D721Med (cell line): ENCODE measurements at places on chromosomes 3 and 15.

DNA sequence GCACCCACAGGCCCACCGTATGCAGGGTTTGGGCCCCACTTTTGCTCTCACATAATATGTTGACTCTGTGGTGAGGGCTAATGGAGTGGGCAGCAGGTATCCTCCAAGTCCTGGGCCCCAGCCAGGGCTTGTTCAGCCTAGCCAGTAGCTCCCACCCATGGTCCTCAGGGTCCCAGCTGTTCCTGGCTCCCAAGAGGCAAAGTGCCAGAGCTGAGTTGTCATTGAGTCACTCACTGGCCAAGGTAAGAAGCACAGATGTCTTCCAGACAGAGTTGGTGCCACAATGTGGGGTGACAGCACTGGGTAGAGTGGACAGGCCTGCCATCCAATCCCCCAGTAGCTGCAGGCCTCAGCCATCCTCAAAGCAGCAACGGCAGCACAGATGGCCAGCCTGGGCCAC lies 4.3 kb downstream of the SHF start:
- no peak for DNase-seq

DNA sequence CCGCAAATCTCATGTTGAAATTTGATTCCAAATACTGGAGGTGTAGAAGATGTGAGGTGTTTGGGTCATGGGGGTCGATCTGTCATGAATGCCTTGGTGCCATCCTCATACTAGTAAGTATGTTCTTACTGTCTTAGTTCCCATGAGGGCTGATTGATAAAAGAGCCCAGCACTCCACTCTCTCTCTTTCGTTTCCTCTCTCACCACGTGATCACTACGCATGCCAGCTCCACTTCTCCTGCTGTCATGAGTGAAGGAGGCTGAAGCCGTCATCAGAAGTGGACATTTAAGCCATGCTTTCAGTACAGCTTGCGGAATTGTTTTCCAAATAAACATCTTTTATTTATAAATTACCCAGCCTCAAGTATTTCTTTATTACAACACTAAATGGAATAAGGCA lies 6.1 kb downstream of the OR5H15 start:
- no peak for DNase-seq

- DNase-seq, result no peak
Measured at GRCh38 chr3:143330296-143330868, 210.8 kb downstream of the CHST2 start.

DNA sequence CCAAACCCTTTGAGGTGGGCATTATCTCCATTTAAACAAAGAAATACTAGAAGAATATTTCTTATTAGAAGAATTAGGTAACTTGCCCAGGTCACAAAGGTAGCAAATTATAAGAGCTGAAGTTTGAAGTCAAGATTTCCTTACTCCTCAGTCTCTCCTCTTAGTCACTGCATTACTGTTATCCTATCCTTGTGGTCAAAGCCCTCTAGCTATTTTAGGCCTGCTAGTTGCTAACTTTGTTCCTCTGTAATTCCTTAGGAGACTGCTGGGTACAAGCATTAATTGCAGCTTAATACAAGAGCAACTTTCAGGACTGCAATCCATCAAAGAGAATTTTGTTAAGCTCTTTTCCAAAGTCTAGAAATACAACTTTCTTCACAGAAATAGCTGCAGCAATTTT lies 528.2 kb downstream of the ZIC1 start:
- no peak for DNase-seq

- no peak for DNase-seq
Measured at GRCh38 chr3:143439817-143440216, 320.2 kb downstream of the CHST2 start.

DNA sequence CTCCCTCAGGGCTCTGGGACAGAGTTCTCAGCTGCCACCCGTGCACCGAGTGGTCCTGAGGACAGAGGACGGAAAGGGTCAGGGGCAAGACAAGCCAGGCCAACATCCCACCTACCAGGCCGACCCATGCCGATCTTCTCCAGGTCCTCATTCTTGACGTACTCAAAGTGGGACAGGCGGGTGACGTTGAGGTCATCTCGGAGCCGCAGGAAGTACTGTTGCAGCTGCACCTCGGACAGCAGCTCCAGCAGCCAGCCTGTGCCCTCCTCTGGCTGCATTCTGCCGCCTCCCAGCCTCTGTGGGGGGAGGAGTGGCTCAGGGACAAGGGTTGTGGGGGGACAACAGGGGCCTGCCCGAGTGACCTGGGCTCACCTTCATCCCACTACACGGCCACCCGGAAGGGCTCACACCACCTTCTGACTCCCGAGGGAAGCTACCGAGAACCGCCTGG lies 20.0 kb downstream of the TNK2 start:
- DNase-seq, result no peak

DNA sequence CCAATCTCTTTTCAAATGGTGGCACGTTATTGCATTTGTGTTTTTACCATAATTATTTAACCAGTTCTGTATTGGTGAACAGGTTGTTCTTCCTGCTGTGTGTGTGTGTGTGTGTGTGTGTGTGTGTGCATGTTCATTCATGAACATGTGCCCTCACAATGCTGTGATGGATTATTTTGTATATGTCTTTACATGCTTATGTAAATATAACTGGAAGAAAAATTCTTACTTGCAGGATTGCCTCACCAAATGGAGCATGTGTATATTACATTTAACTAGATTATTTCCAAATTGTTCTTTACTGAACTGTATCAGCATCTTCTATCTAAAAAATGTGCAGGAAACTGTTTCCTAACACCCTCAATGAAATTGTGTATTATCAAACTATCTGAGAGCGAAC lies 175.2 kb upstream of the ZPLD1 start:
- DNase-seq, result no peak
